ENCODE measurements at places on chromosomes 5 and 9. TPM values are rescaled to one million over a fixed set of nuclear protein-coding genes. Genes with fewer than 3 reads are reported as not detected.

GRCh38 chr9:34547960-34548611 lies 25.3 kb upstream of the ENHO start:
- H3K27me3 ChIP-seq, result no peaks in the 10 kb centered on the region
- H3K27ac ChIP-seq, result no peak overlapping the region
- H3K36me3 ChIP-seq, result no peaks in the 10 kb centered on the region
- peak; percentile 87 for DNase-seq
- H3K4me3 ChIP-seq, result no peak overlapping the region
- no peaks in the 10 kb centered on the region for H3K4me1 ChIP-seq

- peaks cover 7% of the 10 kb centered on the region for H3K36me3 ChIP-seq
- no peak for DNase-seq
- H3K27ac ChIP-seq, result no peak overlapping the region
- peaks cover 6% of the 10 kb centered on the region for H3K4me1 ChIP-seq
- no peaks in the 10 kb centered on the region for H3K27me3 ChIP-seq
Measured at GRCh38 chr5:71482132-71482531, 26.7 kb downstream of the BDP1 start.

- no peak overlapping the region for H3K27ac ChIP-seq
- no peak overlapping the region for H3K4me3 ChIP-seq
- no peaks in the 10 kb centered on the region for H3K27me3 ChIP-seq
- DNase-seq, result no peak
Measured at GRCh38 chr5:58912116-58912515, 329.2 kb downstream of the RAB3C start.

GRCh38 chr5:151063142-151063989 lies 17.5 kb downstream of the TNIP1 start:
- DNase-seq, result no peak
- H3K27me3 ChIP-seq, result no peaks in the 10 kb centered on the region
- H3K4me3 ChIP-seq, result no peak overlapping the region
- H3K4me1 ChIP-seq, result peaks cover 80% of the 10 kb centered on the region
- no peaks in the 10 kb centered on the region for H3K36me3 ChIP-seq
- H3K27ac ChIP-seq, result peak overlapping the region; percentile 73

DNA sequence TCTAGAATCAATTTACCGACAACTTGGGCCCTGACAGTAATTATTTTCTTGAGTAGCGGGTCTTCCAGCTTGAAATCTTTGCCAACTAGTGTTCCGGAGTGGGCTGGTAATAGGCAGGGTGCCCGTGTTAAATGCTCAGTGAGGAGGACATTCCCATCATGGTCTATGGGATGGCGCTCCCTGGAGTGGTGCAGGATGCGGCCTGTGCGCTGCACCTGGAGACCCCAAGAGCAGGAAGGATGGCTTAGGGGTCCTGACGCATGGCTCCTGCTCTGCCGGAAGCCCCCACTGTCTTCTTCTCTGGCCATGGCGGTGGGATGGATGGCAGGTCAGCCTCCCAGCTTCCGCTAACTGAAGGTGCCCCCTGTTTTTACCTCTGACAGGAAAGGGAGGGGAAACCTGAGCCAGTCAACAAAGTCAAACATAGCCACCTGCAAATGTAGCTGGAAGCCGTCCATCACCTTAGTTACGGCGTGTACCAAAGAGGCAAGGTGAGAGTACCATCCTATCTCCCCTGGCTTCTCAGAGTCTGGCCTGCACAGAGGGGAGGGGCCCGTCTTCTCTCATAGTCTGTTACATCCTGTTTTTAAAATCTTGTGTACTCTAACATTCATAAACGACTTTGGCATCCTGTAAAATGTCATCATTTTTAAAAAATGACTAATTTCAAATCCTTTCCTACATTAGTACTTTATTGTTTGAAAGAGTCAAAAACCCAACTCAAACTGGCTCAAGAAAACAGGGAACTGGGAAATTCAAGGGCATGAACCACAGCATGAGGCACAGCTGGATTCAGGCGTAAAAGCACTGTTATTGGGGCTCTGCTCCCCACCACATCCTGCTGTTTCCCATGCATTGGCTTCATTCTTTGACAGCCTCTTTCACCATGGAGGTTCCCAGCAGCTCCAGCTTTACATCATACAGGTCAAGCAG lies 28.5 kb upstream of the UNC5A start:
- no peak overlapping the region for H3K27ac ChIP-seq
- no peaks in the 10 kb centered on the region for H3K4me1 ChIP-seq
- no peak overlapping the region for H3K4me3 ChIP-seq

- no peak overlapping the region for H3K27ac ChIP-seq
- H3K4me1 ChIP-seq, result no peaks in the 10 kb centered on the region
- no peaks in the 10 kb centered on the region for H3K36me3 ChIP-seq
- no peaks in the 10 kb centered on the region for H3K27me3 ChIP-seq
- H3K4me3 ChIP-seq, result no peak overlapping the region
Measured at GRCh38 chr5:8952147-8952546, 593.7 kb downstream of the SEMA5A start.

GRCh38 chr5:16579142-16579847 lies 37.5 kb downstream of the RETREG1 start:
- no peaks in the 10 kb centered on the region for H3K4me1 ChIP-seq
- H3K27ac ChIP-seq, result no peak overlapping the region
- no peaks in the 10 kb centered on the region for H3K36me3 ChIP-seq
- DNase-seq, result no peak
- no peak overlapping the region for H3K4me3 ChIP-seq

DNA sequence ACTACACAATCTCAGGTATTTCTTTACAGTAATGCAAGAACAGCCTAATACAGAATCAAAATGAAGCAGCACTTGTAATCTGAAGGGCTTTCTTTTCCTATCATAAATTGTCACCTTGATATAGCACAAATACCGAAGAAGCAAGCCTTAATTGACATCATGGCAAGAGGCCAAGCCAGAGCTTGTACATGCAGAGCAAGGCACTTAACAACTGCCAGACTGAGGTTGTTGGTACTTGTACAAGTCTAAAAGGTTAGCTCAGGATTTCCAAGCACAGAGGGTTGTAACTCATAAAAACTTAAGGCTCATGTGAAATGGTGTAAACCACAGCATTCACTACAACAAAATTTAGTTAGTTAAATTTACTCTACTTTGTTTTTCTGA lies 158.8 kb upstream of the SPEF2 start:
- H3K4me3 ChIP-seq, result no peak overlapping the region
- no peak for DNase-seq
- no peaks in the 10 kb centered on the region for H3K4me1 ChIP-seq
- H3K27me3 ChIP-seq, result no peaks in the 10 kb centered on the region

- no peaks in the 10 kb centered on the region for H3K36me3 ChIP-seq
- no peak overlapping the region for H3K27ac ChIP-seq
- no peak overlapping the region for H3K4me3 ChIP-seq
- H3K4me1 ChIP-seq, result no peaks in the 10 kb centered on the region
Measured at GRCh38 chr9:92380603-92381002, 23.8 kb downstream of the OGN start.

- DNase-seq, result no peak
- H3K4me1 ChIP-seq, result no peaks in the 10 kb centered on the region
- H3K27me3 ChIP-seq, result no peaks in the 10 kb centered on the region
- no peak overlapping the region for H3K27ac ChIP-seq
- H3K4me3 ChIP-seq, result no peak overlapping the region
- H3K36me3 ChIP-seq, result no peaks in the 10 kb centered on the region
Measured at GRCh38 chr9:12413986-12414385, 279.2 kb upstream of the TYRP1 start.

- H3K36me3 ChIP-seq, result no peaks in the 10 kb centered on the region
- no peaks in the 10 kb centered on the region for H3K27me3 ChIP-seq
- no peak overlapping the region for H3K4me3 ChIP-seq
- no peaks in the 10 kb centered on the region for H3K4me1 ChIP-seq
- DNase-seq, result no peak
Measured at GRCh38 chr5:142618130-142618523, 67.8 kb downstream of the FGF1 start.

DNA sequence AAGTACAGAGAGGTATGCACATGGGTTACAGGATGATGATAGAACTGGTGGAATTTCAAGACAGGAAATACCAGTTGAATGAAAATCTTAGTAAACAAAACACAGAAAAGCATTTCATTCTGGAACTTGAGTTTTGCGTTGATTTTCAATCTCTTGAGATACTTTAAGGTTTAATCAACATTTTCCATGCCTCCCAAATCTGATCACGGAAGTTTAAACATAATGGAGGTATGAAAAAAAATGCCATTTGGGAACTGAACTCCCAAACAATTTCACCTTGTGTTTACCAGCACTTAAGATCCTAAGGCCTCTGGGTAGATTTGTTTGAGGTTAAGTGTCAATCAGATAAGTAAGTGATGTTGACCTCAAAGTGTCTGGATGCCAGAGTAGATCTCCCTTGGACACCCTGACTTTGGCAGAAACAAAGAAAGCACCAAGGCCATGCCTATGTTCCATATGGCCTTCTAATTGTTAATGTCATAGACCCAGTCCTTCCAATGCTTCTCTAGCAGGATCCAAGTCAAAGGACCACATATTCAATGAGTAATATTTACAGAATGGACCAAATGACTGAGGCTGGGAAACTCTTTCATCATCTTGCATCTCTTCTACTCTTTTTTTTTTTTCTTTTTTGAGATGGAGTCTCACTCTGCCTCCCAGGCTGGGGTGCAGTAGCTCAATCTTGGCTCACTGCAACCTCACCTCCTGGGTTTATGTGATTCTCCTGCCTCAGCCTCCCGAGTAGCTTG lies 216.9 kb downstream of the ARRDC3 start:
- H3K36me3 ChIP-seq, result no peaks in the 10 kb centered on the region
- no peak overlapping the region for H3K27ac ChIP-seq
- H3K4me3 ChIP-seq, result no peak overlapping the region
- no peaks in the 10 kb centered on the region for H3K27me3 ChIP-seq
- H3K4me1 ChIP-seq, result no peaks in the 10 kb centered on the region
- DNase-seq, result no peak

DNA sequence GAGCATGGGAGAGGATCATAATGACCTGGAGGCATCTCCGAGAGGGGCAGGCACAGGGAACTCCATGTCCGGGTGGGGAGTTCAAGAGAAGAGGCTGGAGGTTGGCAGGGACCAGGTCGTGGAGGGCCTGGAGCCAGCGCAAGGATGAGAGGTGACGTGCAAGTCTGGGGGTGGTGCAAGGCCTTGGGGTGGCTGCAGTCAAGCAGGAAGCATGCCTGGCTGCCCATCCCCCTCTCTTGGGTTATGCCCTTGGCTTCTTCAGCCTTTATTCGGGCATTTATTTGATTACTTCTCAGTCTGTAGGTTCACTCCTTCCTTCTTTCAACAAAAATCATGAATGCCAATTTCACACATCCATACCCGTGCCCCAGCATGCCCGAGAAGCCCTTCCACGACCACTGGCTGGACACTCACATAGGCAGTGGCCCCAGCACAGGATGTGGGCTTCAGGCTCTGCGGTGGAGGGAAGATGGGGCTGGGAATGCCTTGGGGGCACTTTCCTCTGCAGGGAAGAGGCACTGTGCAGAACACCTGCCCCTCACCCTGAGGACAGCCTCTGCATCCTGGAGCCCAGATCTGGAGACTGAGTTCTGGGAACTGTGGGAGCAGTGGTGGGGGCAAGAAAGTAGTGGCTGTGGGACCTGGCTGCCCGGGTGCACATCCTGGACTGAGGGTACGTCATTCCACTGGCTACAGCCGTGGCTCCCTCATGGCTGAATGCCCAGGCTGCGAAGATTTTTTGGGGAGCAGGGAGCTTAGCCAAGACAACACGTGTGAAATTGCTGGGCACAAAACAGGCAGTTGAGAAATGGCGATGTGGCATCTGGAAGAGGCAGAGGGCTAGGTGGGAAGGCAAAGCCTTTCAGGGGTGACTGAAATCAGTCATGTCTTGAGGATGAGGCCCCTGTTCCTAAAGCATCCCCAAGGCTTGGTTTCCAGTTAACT lies 38.6 kb downstream of the CRB2 start:
- H3K27ac ChIP-seq, result no peak overlapping the region
- no peaks in the 10 kb centered on the region for H3K27me3 ChIP-seq
- H3K36me3 ChIP-seq, result no peaks in the 10 kb centered on the region
- no peak overlapping the region for H3K4me3 ChIP-seq
- no peaks in the 10 kb centered on the region for H3K4me1 ChIP-seq

- DNase-seq, result no peak
- no peaks in the 10 kb centered on the region for H3K36me3 ChIP-seq
- no peaks in the 10 kb centered on the region for H3K27me3 ChIP-seq
- H3K4me3 ChIP-seq, result peak overlapping the region; percentile 90
Measured at GRCh38 chr9:19408316-19408692, 505 bp upstream of the ACER2 start.

GRCh38 chr9:84145031-84145430 lies 164.4 kb downstream of the RMI1 start:
- peaks cover 5% of the 10 kb centered on the region for H3K4me1 ChIP-seq
- peaks cover 9% of the 10 kb centered on the region for H3K27me3 ChIP-seq
- no peak overlapping the region for H3K27ac ChIP-seq

- H3K4me3 ChIP-seq, result no peak overlapping the region
- no peak overlapping the region for H3K27ac ChIP-seq
- no peaks in the 10 kb centered on the region for H3K27me3 ChIP-seq
- DNase-seq, result no peak
Measured at GRCh38 chr9:117325110-117325731, 89.6 kb downstream of the ASTN2 start.

- no peak overlapping the region for H3K4me3 ChIP-seq
- no peaks in the 10 kb centered on the region for H3K36me3 ChIP-seq
- H3K27ac ChIP-seq, result no peak overlapping the region
Measured at GRCh38 chr5:59142138-59142537, 559.3 kb downstream of the RAB3C start.

The PTGDS gene
- 236 TPM for total RNA-seq

The KIAA1958 gene
- 15.3 TPM for total RNA-seq

The PPP2R2B gene
- total RNA-seq, result 4.0 TPM

The OGN gene
- 3.8 TPM for total RNA-seq

The FAM78A gene
- total RNA-seq, result 6.1 TPM

The DBH gene
- not detected for total RNA-seq

The NKD2 gene
- total RNA-seq, result 14.1 TPM

The PCDHAC2 gene
- total RNA-seq, result 3.6 TPM

The LRRTM2 gene
- total RNA-seq, result 0.03 TPM
